ENCODE measurements at places on chromosomes 4 and X.
A peak's percentile ranks its signal among the peaks of the same experiment; 100 is the strongest.

DNA sequence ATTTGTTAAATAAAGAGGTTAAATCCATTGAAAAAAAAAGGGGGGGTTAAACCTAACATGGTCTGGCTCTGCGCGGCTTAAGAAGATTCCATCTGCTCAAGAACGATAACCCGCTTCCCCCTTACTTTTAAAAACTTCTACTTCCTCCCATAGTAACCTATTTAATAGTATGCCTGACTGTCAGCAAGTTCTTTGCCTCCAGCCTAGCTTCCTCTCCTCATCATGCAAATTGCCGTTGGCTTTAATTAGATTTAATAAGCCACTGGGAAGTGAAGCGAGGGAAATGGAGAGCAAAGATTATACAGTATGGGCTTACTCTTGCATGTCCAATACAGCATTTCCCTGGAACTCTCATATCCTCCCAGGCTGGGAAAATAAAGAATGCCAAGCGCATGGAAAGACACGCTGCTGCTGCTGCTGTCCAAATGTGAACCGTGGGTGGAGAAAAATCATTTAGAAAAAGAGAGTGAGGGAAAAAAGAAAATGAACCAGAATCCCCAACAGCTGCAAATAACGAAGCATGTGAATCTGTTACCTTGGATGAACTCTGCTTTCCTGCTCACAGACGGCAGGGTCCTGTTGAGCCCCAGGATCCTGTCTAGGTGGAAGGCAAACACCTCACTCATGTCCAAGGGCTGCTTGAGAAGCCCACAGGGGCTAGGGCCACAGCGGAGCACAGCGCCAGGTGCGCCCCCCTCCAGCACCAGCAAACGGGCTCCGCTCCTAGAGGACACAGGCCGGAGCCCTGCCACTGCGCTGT, 2.7 kb downstream of the GASK1B start:
- no peak for DNase-seq

- no peak for DNase-seq
Measured at GRCh38 chr4:185754961-185755360, 57.0 kb downstream of the SORBS2 start.

GRCh38 chrX:84064164-84064563, 123.8 kb downstream of the RPS6KA6 start:
- DNase-seq: no peak

DNA sequence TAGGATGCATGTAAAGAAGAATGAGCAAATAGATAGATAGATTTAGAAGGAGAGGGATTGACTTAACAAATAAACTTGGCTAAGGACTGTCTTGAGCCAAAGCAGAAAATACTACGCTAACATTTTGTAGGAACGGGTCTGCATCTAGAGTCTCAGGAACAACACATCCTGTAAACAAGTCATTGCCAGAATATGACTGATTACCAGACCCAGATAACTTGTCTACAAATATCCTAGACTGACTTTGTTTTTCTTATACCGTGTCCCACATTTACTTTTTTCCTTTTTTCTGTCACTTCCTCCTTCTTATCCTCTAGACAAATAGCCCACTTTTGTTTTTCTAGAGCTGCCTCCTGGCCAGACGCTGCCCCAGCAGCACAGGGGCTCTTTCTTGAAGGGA, 393.6 kb downstream of the PDGFC start:
- no peak for DNase-seq

DNA sequence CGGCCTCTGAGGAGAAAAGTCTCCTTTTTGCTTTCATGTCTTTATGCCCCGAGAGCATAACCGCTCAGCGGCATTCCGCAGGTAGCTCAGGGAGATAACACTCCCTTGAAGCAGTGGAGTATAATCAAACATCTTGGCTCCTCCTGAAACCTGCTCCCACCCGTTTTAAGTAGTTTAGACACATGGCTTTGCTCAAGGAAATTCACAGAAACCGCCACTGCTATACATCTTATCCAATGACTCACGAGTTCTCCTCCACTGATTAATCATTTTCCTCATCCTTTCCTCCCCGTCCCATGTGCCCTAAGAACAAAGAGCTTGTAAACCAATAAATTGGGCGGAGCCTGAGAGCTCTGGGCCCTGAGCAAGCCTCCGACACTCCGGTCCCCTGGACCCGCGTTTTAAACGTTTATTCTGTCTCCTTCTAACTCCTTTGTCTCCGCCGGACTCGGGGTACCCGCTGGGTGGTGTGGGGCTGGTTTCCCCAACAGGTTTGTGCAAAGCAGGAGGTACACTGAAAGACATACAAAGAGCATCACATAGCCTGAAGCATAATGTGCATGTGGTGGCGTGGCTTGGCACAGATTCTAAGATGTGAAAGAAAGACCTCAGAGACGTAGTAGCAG, 401.2 kb downstream of the TLL1 start:
- no peak for DNase-seq

DNA sequence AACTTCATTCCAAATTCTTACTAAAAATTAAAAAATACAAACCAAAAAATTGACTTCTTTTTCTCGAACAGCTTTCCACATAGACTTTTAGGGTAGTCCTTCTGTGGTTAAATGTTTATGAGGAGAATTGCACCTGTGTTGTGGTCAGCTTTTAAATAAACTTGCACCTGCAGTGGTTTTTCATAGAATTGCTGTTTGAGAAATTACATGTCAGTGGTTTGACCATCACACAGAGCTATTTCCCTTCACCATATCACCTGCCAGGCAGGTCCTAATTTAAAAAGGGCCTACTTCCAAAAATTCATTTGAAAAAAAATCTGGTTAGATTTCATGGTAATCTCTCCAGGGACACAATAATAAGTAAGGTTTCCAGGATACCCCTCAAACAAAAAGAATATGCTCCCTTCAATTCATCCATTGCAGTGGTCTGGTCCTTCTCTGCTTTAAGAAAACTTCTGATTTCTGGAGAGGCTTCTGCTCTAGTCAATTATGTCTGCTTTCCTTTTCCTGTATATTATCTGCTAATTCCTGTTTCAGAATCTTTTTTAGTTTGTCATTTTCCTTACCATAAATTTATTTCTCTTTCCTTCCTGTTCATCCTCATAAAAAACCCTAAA, 9.8 kb upstream of the UTP3 start:
- DNase-seq: peak; percentile 22

- DNase-seq: no peak
Measured at GRCh38 chr4:100062921-100063320, 112.8 kb upstream of the H2AZ1 start.

DNA sequence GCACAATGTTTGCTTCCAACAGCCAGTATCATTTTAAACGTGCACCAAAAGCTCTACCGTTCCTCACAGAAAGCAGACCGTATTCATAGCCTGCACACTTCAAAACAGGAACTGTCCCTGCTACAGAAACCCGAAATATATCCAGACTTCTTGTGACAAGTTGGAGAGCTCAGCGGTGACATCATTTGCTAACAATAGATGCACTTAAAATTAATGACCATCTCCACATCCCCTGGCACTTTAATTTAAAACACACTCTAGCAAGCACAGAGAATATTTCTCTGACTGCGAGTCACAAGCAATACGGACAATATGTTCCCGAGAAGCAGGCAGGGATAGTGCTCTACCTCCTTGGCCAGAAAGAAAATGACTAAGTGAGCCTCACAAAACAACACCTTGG, 2.5 kb downstream of the NYX start:
- no peak for DNase-seq

- no peak for DNase-seq
Measured at GRCh38 chr4:181418496-181418895, 824.7 kb upstream of the TENM3 start.

DNA sequence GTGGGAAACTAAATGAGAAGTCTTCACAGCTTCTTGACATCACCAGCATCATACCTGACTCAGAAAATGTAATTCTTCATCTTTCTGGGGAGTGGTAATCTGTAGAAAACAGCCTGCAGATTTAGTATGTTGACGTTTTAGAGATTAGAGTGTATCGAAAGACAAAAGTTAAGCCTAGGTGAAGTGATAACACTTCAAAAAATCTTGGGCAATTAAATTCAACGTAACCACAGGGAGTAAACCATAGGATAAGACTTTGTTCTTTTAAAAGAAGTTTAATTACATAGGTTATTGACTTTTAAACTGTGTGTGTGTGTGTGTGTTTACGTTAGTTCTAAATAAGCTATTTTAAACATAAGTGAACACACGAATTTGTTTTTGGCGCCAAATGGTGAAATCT, 1.8 kb upstream of the CXCL5 start:
- no peak for DNase-seq

DNA sequence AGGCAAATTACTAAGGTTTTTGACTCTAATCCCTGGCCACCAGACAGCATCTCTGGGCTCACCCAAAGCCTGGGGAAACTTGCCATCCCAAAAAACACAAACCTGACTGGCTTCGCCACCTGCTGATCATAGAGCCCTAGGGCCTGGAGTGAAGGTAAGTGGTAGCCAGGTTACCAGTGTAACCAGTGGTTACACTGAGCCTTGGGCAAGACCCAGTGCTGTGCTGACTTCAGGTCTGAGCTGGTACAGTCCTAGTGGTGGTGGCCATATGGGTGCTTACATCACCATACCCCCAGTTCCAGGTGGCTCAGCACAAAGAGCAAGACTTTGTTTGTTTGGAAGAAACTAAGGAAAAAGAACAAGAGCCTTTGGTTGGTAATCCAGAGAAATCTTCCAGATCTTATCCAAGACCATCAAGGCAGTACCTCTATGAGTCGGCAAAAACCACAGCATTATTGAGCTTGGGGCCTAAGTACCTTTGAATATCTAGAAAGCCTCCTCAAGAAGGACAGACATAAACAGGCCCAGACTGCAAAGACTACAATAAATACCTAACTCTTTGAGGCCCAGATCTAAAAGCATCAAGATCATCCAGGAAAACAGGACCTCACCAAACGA, 13.7 kb downstream of the MED14 start:
- no peak for DNase-seq

GRCh38 chrX:154051201-154051810, 31.6 kb upstream of the IRAK1 start:
- peak; percentile 59 for DNase-seq

DNA sequence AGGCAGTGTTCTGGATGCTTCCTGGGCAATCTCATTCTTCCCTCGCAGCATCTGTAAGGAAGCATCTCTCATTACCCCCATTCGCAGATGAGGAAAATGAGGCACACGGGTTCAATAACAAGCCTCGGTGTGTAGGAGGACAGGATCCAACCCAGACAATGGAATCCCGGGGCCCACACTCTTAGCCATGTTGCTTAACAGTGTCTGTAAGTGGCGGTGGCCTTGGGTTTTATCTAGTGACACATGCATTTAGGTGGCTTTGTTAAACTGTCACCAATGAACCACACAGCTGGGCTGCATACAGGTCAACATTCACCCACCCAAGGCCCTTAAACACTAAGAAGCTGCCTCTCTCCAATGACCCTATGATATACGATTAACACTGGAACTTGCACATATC, 22.6 kb downstream of the RELL1 start:
- DNase-seq: no peak

DNA sequence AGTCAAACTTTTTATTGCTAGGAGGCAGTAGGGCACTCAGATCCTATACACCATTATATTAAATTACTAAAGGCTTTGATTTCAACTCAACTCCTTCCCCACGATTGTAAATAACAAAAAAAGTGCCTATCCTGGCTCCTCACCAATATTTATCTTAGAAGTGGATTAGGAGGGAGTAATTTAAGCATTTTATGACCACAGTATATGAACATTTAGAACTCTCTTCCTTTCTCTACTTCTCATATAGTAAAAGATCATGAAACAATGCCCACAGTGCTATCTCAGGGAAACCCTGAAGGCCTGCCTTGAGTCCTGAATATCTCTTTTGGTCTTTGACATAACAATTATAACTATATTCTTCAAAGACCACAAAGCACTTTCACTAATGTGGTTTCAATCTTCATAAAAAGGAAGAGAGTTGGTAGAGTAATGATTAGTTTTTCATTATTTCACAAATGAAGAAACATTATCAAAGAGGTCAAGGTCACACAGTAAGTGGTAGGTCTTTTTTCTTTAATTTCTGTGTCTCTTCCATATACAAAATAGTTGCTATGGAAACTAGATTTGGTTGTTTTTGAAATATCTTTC, 29.1 kb upstream of the ADH1C start:
- no peak for DNase-seq

DNA sequence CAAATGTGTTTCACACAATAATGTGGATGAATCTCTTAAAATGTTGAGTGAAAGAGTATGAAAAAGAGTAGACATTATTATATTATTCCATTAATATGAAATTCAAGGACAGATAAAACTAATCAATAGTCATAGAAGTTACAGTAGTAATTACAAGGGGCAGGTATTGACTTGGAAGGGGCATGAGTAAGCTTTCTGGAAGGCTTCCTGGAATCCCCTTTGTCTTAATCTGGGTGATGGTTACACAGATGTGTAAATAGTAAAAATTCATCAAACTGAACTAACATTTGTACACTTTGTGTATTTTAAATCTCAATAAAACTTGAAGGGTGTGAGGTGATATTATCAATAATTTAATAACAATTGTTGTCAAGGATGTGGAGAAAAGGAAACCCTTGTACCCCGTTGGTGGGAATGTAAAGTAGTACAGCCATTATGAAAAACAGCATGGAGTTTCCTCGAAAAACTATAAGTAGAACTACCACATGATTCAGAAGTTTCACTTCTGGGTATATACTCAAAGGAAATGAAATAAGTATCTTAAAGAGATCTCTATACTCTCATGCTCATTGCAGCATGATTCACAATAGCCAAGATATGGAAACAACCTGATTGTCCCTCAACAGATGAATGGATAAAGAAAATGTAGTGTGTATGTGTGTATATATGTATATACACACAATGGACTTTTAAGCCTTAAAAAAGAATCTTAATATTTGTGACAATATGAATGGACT, 96.9 kb upstream of the MID1IP1 start:
- DNase-seq: no peak

GRCh38 chrX:129262912-129263311, 260.4 kb downstream of the SMARCA1 start:
- DNase-seq: no peak

- peak; percentile 59 for DNase-seq
Measured at GRCh38 chr4:5710961-5711478, at the start of gene EVC. Gene EVC (plus strand): TSS chr4:5711201. CDS start chr4:5711381, 180 bp downstream.

DNA sequence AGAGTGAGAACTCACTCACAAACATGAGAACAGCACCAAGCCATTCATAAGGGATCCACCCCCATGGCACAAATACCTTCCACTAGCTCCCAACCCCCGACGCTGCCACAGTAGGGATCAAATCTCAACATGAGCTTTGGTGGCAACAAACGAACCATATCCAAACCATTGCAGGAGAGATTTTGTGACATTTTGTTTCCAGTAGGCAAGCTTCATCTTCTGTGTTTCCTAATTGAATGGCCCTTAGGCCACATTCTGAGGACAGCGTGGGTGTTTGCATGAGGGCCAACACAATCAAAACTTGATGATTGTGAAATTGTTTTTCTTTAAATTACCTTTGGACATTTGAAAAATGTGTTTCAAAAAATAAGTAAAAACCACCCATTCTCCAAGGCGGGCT, 102.6 kb upstream of the LNX1 start:
- no peak for DNase-seq
